ENCODE measurements at places on chromosomes 2 and 18.

DNA sequence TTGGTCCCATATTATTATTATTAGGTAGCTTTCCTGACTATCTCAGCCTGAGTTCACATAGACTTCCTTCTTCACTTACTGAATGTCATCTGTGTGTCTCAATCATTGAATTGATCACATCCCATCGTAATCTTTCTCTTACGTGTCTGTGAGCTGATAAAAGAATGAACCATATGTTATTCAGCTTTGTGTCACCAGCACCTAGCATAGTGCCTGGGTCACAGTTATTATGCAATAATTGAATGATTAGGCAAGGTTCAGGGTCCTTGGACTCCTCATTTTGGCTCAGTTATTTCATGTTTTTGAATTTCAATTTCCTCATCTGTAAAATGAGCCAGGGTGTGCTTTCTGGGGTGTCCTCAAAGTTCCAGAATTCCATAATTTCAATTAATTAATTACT, 107.2 kb downstream of the ZEB2 start:
- DNase-seq = no peak

DNA sequence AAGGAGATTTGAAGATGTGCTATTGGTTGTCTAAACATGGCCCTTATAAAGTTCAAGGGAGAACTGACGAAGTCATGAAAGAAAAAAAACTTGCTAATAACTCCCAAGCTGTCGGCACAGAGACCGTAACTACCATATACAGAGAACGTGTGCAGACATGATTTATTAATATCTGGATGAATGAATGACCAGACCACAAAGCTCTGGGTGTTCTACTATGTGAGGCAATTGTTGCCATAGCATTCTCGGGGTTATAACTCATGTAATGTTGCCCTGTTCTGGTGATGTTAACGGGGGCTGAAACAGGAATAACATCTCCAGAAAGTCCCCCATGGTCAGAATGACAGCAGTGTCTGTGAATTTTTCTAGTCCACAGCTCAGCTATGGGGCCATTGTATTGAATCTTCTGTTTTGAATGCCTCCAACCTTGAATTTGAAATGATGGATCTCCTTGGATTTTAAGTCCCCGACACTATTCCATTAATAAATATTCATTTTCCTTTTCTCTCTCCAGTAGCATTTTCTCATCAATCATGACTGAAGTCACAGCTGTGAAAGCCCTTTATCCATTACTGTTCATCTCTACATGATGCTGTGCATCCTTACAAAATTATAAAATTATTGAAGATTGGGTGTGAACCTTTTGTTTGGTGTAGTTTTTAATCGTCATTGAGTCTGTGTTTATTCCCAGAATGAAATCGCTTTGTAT, 483.4 kb upstream of the KLHL29 start:
- DNase-seq = no peak

- DNase-seq = no peak
These were observed 15.5 kb downstream of the MAP3K20 start for GRCh38 chr2:173090973-173091660.

DNA sequence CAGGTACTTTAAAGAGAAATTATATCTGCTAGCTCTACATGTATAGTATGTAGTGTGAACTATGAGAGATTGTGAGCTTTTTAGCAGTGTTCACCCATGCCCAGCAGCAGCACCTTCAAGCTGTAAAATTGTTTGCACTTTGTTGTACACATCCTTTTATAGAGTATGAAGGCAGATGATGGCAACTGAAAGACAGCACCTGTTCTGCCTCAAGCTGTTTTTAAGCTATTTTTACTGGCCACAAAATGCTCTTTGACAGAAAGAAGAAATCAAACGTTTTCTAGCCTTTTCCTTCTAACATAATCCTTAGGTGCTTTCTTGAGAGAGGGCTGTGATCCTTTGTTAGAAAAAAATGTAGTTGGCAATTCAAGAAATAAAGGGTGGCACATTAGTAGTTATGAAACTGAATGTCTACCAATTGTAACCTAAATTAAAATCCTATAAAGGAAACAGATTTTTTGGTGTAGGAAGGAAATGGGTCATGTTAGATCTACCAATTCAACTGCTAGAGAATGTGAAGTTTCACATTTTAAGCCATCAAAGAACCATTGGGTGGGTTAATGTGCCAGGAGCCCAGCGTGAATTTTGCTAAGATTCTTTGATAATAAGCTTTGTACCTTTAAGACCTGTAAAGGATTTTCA, 59.5 kb downstream of the R3HDM1 start:
- DNase-seq = no peak

DNA sequence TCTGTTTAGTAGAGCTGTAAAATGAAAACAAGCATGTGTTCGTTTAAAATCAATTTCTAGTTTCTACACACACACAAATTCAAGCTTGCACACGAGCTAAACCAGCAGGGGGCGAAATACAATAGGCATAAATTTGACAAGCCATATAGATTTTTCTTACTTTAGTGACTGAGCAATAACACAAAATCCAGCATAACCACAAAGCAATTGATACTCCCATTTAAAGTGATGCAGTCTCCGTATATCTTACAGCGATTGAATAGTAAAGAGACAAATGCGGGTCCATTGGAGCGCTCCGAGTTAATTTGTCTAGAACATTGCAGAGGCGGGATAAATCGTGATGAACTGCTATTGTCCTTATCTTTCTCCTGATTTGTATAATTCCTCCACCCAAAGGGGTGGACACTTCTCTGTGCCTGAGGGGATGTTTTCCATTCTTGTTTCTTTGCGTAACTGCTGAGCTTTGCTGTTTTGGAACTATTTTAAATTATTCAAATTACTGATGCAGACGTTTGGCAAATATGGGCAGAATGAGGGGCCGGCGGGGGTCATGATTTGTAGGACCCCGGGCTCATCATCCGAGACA, 1.2 kb upstream of the AFTPH start:
- DNase-seq = peak; percentile 97

DNA sequence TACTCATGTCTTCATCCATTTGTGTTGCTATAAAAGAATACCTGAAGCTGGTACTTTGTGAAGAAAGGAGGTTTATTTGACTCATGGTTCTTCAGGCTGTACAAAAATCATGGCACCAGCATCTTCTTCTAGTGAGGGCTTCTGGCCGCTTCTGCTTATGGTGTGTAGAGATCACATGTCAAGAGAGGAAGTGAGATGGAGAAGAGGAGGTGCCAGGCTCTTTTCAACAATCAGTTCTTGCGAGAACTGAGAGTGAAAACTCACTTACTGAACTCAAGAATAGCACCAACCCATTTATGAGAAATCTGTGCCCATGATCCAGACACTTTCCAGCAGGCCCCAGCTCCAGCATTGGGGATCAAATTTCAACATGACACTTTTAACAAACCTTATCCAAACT, 30.0 kb upstream of the BARD1 start:
- no peak for DNase-seq

GRCh38 chr2:197576631-197577030, 60.8 kb downstream of the MOB4 start:
- DNase-seq = no peak

- DNase-seq = no peak
These were observed 8.5 kb downstream of the STAM2 start for GRCh38 chr2:152167065-152167464.

DNA sequence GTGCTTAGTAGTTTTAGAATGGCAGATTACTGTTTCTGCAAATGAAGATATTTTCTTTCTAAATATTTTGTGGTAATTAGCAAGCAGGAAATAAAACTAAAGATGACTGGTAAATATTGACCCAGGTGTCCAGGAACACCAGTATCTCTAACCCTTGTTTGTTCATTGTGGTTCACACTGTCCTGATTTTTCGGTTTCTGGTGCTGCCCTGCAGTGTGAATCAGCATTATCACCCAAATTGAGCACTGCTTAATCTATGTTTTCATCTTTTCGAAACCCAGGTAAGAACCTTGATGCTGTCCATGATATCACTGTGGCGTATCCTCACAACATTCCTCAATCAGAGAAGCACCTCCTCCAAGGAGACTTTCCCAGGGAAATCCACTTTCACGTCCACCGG, 167.4 kb downstream of the CAPN13 start:
- DNase-seq = no peak

GRCh38 chr18:10379522-10379921, 74.9 kb upstream of the APCDD1 start:
- DNase-seq = no peak

DNA sequence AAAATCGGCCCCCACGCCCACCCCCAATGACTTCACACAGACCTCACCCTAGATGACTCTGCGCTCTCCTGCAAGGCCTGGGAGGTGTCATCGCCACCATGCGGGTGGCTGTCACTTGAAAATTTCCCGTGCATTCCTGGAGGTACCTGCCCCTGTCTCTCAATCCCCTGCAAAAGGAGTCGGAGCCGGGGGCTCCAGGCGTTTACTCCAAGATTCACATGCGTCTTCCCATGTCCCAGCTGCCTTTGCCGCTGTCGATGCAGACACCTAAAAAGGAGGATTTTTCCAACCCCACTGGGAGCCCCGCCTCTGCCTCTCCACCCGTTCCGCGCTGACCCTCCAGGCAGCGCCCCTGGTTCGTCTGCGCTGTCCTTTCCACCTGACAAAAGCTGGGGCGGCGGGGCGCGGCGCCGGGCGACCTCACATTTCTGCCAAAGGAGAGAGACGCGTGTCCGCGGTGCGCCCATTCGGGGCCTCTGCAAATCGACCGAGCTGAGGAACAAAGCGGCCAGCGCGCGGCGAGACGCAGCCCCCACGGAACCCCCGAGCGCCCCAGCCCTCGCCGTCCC, 667 bp downstream of the REEP1 start:
- peak; percentile 71 for DNase-seq

DNA sequence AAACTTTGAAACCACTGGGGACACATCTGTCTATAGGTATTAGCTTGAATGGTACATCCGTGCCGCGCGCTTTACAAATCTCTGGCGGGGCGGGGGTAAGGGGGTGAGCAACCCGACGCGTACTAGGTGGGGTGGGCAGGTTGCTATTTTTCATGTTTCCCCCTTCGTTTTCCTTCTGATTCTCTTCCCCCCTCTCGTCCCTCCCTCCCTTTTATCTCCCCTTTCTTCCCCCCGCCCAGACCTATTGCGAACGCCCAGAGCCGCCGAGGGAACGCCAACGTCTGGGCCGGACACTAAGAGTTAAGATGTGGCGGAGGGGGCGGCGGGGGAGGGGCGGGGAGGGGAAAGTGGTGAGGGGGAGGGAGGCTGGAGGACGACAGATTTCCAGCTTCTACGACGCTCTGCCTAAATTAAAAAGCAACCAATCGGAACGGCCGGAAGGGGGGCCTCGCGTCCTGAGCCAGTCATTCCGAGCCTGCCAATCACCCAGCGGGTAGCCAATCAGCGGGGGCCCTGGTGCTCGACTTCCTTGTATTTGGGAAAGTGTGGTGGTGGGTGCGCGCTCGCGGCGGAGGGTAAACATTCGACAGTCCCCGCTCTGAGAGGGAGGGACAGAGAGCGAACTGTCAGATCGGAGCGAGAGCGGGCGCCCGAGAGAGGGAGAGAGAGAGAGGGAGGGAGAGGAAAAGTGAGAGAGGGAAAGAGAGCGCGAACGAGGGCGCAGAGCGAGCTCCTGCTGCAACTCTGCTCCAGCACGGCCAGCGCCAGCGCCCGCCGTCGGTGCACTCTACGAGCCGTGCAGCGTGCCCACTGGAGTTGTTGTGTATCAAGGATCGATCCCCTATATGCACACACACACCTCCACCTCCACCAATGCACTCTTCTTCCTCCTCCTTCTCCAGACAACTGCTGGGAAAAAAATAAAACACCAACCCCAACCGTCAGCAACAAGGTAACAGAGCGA, at the start of gene POU3F3:
Gene POU3F3, plus strand, starts transcription at position 582 of the 964 bp plus-strand sequence. CDS start 1,396 bp downstream, outside the sequence.
- peak; percentile 97 for DNase-seq

- DNase-seq = no peak
These were observed 12.2 kb upstream of the TNP1 start for GRCh38 chr2:216872040-216872439.

DNA sequence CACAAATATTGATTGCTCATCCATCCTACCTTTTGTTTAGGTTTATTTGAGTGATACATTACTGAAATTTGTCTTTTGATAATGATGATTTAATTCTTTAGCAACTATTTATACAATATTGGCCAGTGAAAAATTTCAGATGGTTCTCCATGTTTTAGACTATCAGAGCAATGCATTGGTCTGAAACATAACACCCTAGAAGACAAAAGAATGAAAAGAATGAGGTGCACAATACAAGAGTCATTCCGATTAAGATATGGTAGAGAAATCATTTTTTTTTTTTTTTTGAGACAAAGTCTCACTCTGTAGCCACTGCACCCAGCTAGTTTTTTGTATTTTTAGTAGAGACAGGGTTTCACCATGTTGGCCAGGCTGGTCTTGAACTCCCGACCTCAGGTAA, 197.4 kb upstream of the FAM98A start:
- no peak for DNase-seq

- peak; percentile 26 for DNase-seq
These were observed 4.0 kb upstream of the HOXD4 start for GRCh38 chr2:176147210-176147799.

GRCh38 chr2:198327526-198327925, 523.1 kb downstream of the PLCL1 start:
- no peak for DNase-seq

- DNase-seq = no peak
These were observed 30.5 kb downstream of the MAL start for GRCh38 chr2:95056044-95056443.

- DNase-seq = no peak
These were observed 126.2 kb upstream of the SH3BP4 start for GRCh38 chr2:234825616-234826015.

- no peak for DNase-seq
These were observed 121.8 kb upstream of the ZBTB14 start for GRCh38 chr18:5417342-5417741.

- no peak for DNase-seq
These were observed 156.4 kb downstream of the CCBE1 start for GRCh38 chr18:59540780-59541179.

DNA sequence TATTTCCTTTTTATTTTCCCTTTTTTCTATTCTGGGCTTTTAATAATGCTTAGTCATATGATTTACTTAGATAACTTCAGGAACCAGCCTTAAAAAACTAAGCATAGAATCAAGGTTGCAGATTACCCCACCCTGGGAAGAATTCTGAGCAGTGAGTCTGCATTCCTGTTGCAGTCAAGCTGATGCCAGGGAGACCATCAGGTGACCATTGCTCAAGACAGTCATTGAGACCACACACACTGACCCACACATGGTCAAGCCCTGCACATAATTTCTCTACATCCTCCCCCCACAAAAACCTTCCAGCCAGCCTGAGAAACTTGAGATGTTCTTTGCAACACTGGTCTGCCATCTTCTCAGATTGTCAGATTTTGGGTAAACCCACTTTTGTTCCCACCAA, 83.9 kb downstream of the SH3YL1 start:
- DNase-seq = no peak

DNA sequence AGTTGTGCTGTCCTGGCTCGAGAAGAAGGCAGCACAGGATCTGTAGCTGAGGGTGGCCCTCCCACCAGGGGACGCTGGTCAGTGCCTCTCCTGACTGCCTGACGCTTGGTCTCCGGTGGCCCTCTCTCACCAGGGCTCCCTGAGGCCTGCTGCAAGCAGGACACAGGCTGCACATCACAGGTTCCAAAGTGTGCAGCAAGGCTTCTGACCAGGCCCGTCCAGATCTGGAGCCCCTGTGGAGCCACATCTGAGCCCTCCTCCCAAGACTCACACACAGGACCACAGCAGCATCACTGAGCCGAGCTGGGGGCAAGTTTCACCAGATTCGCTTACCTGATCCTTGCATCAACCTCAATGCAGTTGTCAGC, 12.1 kb downstream of the AMER3 start:
- DNase-seq = no peak

- no peak for DNase-seq
These were observed 309.7 kb downstream of the IRS1 start for GRCh38 chr2:226489775-226490541.
